ENCODE measurements at places on chromosomes 6 and 20.

DNA sequence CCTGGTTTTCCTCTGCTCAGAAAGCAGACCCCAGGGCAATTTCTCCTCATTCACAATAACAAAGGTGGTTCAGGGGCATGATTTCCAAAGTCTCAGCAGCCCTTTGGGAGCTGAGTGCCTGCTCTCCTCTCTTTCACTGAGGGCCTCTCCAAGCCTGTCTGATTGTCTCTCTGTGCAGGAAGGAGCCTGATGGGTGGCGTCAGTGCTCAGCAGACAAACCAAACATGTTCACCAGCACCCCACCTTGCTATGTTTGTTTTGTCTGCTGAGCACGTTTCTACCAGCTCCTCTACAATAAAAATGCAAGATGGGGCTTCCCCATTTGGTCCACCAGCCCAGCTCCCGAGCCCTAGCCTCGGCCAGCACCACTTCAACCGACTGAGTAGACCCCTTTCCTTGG is 25.4 kb upstream of the TCP11 start:
- no peak for DNase-seq

GRCh38 chr20:37452236-37452635 is 68.8 kb upstream of the NNAT start:
- DNase-seq, result no peak

GRCh38 chr6:499617-500016 is 108.1 kb downstream of the IRF4 start:
- DNase-seq, result no peak

DNA sequence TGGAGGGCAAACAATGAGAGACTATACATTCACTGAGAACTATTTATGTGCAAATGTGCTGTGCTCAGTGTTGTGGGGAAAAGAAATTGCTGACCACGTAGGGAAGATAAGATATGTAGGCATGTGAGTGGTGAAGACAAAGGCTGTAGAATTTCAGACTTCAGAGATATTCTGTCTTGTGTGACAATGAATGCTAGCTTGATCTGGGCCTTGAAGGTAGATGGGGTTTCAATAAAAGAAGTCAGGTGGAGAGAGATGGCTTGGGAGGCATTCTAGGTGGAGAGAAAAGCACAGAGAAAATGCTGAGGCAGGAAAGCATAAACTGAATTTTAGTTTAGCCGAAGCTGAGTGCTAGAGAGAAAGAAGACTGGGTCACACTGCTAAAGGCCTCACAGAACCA is 56.8 kb upstream of the EEF1A1 start:
- no peak for DNase-seq

GRCh38 chr6:67880939-67881705 is 754.0 kb upstream of the ADGRB3 start:
- DNase-seq, result no peak

DNA sequence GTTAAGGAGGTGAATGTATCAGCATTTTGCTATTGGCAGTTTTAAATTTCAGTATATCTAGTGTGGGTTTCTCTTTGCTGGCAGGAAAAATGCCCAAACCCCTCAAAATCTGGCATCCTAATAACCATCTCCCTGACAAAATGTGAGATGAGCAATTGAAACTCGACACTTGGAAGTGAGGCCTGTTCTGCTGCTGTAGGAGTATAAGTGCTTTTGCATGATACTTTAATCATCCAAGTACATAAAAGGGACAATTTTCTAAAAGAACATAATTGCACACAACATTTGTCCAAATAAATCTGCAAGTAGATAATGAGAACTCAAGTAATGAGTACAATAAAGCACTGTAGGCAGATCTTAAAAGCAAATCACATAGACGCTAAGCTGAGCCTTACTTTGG is 36.5 kb downstream of the LAMP5 start:
- no peak for DNase-seq

DNA sequence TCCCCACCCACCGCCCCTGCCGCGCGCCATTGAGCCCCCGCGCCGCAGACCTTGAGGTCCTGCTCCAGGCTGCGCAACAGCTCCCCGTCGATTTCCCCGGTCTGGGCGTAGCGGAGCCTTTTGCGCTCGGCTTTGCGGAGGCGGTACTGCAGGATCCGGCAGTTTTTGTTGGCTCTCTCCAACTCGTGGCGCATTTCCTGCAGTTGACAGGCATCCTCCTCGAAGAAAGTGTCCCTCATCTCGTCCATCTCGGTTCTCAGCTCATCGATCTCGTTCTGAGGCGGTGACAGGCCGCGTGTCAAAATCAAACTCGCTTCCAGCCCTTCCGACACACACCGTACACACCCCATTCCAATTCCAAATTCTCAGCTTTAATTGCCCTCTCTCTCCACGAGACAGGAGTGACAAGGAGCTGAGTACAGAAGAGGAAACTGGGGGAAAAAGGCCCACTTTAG is 4.3 kb downstream of the MTCL3 start:
- DNase-seq, result peak; percentile 50

DNA sequence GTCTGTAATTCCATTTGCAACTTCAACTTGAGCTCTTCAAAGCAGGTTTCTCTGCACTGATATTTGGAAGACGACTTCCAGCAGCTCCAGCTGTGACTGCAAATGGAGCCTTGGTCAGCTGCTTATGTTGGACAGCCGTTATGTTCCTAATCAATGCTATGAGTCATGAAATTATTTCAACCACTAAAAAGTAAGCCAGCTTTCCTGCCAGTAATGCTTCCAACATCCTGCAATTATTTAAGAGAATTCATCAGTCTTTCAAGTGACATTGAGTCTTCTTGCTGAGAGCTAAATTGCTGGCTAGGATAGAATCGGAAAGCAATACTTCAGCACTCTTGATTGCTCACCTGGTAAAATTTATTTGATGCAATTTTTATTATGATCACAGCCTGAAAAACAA is 375.7 kb downstream of the MMUT start:
- no peak for DNase-seq

- DNase-seq, result no peak
Observed at GRCh38 chr6:111715321-111715720, 109.6 kb upstream of the TRAF3IP2 start.

DNA sequence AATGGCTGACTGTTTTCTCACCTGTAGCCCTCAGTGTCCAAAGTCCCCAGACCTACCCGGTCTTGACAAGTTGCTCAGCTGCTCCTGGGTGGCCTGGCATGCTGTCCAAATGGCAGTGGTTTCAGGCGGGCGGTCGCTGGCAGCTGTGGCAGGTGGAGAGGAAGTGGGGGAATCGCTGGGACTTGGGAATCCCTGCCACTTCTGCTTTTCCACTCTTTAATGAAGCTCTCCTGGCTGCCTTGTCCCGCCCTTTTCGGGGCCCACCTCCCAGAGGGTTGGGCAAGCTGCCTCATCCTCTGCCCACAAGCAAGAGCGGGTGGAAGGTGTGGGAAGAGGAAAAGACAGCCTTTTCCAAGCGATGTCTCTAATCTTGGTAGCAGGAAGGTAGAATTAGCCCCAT is at the start of gene OCSTAMP:
OCSTAMP (minus strand) TSS at position 194 of the 400 bp plus-strand sequence; CDS start at position 100, 94 bp downstream.
- no peak for DNase-seq

GRCh38 chr6:13654496-13654895 is 39.4 kb downstream of the NOL7 start:
- DNase-seq, result no peak

DNA sequence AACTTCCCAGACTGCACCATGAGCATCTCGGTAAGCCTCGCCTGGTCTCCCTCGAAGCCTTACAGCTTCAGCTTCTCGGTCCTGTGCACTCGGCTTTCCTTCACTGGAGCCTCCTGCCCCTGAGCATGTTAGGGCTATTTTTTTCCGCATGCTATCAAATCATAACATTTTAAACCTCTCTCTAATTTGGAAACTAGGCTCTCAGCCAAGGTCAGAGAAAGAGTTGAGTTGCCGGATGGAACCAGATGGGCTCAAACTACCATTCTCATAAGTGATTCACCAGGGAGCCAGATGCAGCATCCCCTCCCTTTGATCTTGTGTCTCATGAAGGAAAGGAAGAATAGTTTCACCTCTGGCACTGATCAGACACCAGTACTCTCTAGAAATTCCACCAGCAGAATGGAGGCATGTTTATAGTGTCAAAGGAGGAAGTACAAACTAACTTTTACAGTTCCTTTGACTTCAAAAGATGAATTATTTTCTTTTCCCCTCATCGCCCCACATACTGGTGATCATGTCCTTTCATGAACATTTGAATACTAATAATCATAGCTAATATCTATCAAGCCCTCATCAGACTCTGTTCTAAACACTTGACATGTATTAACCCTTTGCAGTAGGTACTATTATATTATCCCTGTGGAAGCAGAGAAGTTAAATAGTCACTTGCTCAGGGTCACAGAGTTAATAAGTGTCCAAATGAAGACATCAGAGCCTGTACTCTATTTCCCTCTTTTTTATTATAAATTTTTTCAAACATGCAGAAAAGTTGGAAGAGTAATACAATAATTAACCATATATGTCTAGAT is 46.7 kb downstream of the MAP1LC3A start:
- peak; percentile 79 for DNase-seq

DNA sequence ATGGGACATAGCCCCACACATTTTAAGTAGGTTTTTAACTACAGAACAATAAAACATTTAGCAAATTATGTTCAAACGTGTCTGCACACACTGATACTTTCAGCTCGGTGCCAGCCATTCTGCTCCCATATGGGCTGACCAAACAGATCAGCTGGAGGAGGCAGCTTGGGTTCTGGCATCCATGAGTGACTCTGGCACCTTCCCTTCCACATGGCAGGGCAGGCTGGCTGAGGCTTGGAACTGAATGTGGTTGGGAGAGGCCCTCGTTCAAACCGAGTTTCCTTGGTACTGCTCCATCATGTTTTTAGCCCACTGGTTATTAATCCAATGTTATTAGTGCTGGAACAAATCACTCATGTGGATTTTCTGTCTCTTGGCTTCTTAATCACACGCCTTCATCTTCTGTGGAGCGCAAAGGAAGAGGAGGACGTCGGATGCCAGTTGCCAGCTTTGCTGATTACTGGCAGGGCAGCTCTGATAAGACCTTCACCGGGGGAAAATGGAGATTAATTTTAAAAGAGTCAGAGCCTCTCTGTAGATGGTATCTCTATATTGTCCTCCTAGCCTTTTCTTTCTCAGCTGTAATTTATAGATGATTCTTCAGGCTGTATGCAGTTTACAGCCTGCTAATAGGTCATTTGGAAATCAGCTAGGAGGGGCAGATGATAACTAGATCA is 93.1 kb upstream of the TIAM2 start:
- DNase-seq, result no peak

GRCh38 chr6:52482903-52483670 is 62.9 kb downstream of the EFHC1 start:
- no peak for DNase-seq

- no peak for DNase-seq
Observed at GRCh38 chr20:46523696-46524328, 10.5 kb upstream of the ZNF334 start.

GRCh38 chr6:111777357-111777756 is 95.9 kb downstream of the FYN start:
- DNase-seq, result peak; percentile 17

DNA sequence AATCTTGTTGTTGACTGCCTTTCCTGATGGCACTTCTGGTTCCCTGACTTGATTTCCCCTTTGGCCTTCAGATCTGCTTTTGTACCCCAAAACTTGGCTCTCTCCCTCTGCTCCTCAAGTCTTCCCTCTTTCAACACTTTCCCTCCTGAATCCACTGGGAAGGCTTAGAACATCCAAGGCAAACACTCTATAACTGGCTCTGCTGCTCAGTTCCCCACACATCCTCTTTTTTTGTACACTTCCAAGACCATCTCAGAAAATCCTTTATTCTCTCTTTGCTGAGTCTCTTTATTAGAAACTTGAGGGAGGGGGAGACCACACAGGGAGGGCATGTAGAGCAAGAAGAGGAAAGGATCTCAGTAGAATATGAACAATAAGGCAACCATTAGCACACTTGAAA is 354.1 kb downstream of the KIF16B start:
- DNase-seq, result no peak

DNA sequence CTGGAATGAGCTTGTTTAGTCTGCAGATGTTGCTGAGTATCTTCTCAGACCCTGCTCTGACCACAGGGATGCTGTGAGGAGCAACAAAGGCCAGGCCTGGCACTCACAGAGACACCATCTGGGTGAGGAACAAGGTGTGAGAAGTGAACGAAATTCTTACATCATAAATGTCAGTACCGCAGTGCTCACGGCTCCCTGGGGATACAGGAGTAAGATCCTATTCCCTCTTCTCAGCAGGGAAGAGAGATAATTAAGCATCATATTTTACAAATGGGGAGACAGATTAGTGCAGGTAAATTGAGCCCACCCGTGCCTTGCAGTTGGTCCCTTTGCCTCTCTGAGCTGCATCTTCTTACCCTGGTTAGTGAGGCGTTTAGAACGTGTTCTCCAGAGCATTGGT is 106.2 kb downstream of the DTD1 start:
- DNase-seq, result no peak

- no peak for DNase-seq
Observed at GRCh38 chr6:116596815-116597214, 19.5 kb upstream of the RSPH4A start.

DNA sequence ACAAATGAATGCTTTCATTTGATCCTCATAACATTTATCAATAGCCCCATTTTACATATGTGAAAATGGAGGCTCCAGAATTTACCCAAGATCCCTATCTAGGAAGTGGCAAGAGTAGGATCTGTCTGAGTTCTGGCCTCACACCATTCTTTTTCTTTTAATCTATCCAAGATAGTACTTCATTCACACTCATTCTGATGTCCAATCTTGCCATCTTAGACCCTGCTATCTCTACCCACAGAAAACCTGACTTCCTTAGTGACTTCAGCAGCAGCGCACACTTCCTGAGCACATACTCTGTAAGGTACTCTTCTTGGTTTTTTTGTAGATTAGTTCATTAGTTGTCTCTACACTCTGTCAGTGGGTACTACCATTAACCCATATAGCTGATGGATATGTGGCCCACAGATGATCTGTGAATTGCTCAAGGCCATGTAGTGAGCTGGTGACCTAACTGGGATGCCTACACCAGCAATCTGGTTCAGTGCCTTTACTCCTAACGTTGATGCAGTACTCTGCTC is 36.3 kb downstream of the COX4I2 start:
- DNase-seq, result no peak

DNA sequence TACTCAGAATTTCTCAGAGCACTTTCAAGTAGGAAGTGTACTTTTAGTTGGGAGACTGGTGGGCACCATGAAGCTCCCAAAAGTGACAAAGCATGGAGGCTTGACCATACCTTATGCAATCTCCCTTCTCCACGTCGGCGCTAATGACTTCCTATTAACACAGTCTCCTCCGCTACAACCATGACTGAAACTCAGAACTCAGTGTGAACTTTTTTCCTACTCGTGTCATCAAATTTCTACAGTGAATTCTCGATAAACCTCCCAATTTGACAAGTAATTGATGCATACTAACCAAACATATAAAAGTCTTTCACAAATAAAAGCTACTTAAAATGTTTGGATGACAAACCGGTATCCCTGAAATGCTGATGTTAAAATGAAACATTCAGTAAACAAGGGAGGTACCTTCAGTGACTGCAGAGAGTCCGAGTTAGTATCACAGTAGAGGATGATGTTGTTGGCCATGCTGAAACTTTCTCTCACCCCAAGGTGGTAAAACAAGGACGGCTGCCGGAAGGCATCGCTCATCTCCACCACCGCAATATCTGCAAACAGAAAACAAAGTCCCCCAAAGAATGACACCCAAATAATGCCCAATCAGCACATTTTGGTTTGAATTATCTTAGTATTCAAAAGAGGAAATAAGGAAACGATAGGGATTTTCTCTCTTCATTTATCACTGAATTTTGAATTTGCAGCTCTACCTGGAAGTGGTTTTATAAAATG is 72.1 kb downstream of the MAP3K5 start:
- DNase-seq, result no peak

Measured in AG08395 (cell line).